ENCODE measurements at places on chromosomes 5 and 9.

- no peak for DNase-seq
Observed at GRCh38 chr5:37851305-37851704, 11.5 kb upstream of the GDNF start.

GRCh38 chr5:151110122-151110681 lies 29.4 kb upstream of the TNIP1 start:
- no peak for DNase-seq

DNA sequence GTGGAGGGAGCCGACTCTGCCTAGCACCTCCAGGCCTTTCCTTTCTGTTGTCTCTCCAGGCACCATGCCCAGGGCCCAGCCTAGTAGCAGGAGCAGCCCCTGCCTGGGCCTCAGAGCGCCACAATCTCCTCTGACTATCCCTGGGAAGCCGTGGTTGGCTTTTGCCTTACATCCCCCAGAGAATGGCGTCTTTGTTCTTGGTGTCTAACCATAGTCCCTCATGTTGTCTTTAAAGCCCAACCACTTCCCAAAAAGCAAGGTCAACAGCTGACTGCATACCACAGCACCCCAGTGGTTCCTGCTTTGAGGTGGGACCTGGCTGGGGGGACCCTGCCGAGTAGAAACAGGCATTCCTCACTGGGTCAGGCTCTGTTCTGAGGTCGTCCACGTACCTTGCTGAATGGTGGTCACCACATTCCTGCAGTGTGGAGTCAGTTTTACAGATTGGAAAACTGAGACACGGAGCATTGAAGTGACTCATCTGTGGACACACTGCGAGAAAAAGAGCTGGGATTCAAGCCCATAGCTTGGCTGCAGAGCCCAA lies 13.7 kb upstream of the CERCAM start:
- DNase-seq, result no peak

DNA sequence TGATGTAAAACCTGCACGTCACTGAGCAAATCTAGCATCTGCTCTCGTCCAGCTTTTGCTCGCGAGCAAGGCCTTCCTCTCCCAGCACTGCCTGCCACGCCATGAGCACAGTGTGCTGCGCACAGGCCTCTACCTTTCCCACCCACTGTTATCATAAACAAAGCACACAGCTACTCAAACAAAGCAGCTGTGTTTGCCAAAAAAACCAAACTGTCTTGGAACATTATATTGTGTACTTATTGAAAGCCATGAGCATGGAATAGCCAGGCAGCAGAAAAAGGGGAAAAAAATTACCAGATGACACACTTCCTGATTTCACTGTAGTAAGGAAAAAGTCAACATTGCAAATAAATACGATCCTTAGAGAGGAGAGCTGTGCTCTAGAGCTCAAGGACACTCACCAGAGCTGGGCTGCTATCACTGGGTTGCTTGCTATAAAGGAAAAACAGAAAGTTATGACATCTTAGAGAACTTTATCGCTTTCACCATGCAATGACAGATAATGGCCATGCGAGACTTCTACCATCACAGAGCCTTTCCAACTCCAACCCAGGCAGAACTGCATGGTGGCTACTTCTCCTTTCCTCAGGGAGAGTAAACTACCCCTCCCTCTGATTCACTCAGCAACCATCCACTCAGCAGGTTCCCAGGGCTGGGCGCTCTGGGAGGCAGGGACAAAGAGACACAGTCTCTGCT lies 69.6 kb downstream of the EPB41L4B start:
- DNase-seq, result no peak

- no peak for DNase-seq
Observed at GRCh38 chr5:32581010-32581785, 4.2 kb upstream of the SUB1 start.
